Trophoblast cell (in vitro differentiated cells and primary cell): ENCODE measurements at places on chromosomes 11 and 22.

DNA sequence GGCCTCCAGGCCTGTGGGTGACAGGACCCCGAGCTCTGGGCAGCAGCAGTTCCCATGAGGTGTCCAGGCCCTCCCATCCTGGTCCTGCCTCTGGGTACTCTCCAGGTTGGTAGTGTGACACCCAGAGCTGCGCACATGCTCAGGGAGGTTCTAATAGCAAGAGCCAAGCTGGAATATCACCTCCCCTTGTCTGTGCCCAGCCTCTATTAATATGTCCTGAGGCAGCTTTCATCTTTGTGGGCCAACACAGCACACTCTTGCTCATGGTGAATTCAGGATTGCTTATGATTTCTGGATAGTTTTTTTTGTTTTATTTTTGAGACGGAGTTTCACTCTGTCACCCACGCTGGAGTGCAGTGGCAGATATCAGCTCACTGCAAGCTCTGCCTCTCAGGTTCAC, 3.3 kb downstream of the P2RX6 start:
- H3K4me1 ChIP-seq = peaks cover 15% of the 10 kb centered on the region
- no peaks in the 10 kb centered on the region for H3K36me3 ChIP-seq
- no peak overlapping the region for H3K4me3 ChIP-seq
- H3K27ac ChIP-seq = no peak overlapping the region
- no peaks in the 10 kb centered on the region for H3K27me3 ChIP-seq
- DNase-seq = no peak

DNA sequence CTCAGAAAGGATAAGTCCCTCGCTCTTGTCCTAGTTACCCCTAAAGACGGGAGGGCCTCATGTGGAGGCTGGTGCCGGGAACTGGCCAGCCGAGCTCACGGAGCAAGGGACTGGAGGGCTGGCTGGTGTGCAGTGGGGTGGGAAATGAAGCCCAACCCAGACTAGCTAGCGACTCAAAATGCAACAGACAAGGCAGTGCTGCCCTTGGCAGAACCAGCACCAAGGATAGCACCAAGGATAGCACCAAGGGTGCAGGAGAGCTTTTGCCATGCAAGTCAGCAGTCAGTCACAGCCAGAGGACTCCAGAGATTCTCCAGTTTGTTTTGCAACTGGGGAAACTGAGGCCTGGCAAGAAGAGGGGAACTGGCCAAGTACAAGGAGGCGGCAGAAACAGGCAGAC, 6.5 kb upstream of the BATF2 start:
- no peaks in the 10 kb centered on the region for H3K27me3 ChIP-seq
- DNase-seq = no peak
- H3K27ac ChIP-seq = no peak overlapping the region
- peaks cover 4% of the 10 kb centered on the region for H3K4me1 ChIP-seq
- no peaks in the 10 kb centered on the region for H3K36me3 ChIP-seq

DNA sequence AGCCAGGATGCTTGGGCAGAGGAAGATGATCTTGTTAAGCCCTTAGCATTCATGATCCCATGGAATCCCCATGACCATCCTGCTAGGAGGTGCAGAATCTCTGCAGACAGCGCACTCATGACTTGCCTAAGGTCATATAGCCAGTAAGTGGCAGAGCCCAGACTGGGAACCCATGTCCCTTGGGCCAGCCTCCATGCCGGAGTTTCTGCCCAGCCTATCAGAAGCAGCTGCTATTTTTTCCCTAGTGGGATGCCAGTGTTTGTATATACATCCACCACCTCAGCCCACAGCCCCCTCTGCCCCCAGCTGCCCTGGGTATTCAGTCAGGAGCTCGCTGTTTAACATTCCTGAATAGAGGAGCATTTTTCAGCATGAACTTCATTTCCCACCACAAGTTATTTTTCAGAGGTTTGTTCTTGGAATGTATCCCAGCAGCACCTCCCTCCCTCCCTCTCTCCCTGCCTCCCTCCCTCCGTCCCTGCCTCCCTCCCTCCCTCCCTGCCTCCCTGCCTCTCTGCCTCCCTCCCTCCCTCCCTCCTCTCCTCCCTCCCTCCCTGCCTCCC, 34.4 kb upstream of the SUSD2 start:
- no peak overlapping the region for H3K27ac ChIP-seq
- no peak overlapping the region for H3K4me3 ChIP-seq
- DNase-seq = peak; percentile 59
- peaks cover 9% of the 10 kb centered on the region for H3K36me3 ChIP-seq
- H3K27me3 ChIP-seq = no peaks in the 10 kb centered on the region

DNA sequence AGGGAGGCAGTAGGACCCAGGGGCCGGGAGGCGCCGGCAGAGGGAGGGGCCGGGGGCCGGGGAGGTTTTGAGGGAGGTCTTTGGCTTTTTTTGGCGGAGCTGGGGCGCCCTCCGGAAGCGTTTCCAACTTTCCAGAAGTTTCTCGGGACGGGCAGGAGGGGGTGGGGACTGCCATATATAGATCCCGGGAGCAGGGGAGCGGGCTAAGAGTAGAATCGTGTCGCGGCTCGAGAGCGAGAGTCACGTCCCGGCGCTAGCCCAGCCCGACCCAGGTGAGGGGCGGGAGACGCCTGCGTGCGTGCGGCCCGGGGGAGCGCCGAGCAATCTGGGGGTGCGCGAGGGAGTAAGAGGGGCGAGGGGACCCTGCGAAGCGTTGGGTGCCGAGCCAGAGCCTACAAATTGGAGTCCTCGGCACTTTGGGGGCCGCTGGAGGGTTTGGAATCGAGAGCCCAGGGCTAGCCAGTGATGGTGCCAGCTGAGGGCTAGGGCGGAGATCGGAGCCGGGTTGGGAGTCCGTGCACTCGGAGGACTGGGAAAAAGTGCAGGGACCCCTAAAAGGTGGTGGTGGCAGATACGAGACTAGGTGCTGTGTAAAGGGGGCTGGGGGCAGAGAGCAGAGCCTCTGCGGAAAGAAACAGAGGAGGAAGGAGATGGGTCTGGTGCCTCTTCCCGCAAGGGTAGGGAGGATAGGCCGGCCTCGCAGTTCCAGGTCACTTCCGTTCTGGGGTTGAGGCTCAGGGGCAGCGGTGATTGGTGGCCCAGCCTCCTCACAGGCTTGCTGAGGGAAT, at the start of gene SERPINH1:
Gene SERPINH1 (plus strand): TSS at position 206 of the 788 bp plus-strand sequence. CDS start 4,097 bp downstream, outside the sequence.
- peak within 1 kb of the TSS; percentile 91 for H3K4me3 ChIP-seq
- H3K4me1 ChIP-seq = peaks cover 45% of the 10 kb centered on the region
- no peaks in the 10 kb centered on the region for H3K27me3 ChIP-seq

GRCh38 chr22:44245867-44246266, 65.1 kb downstream of the PARVG start:
- H3K27ac ChIP-seq = no peak overlapping the region
- DNase-seq = no peak
- no peaks in the 10 kb centered on the region for H3K4me1 ChIP-seq
- H3K4me3 ChIP-seq = no peak overlapping the region
- H3K27me3 ChIP-seq = no peaks in the 10 kb centered on the region
